T follicular helper cell (primary cell): ENCODE measurements at places on chromosomes 12 and 14.

DNA sequence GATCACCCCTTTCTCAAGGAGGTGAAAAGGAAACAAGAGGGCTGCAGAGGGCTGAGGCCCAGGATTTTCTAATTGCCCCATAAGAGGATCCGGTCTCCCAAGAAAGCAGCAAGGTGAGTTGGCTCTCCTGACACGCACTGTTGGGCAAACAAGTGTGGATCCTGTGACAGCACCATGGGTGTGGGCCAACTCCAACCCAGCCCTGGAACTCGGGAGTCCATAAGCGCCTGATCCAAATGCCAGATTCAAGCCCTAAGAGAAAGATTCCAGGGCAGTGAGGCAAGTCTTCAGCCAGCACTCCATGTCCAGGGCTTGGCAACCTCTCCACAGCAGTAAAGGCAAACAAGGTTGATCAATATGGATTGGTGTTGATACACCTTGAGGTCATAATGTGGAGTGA lies 33.1 kb downstream of the KCNA5 start:
- no peak for DNase-seq

GRCh38 chr12:12606781-12607589 lies 4.7 kb upstream of the CREBL2 start:
- DNase-seq: no peak

- no peak for DNase-seq
Observed at GRCh38 chr14:105193916-105194782, 13.0 kb upstream of the NUDT14 start.

- no peak for DNase-seq
Observed at GRCh38 chr14:96711559-96712267, 85.5 kb upstream of the VRK1 start.

GRCh38 chr12:29858270-29858786 lies 74.6 kb upstream of the TMTC1 start:
- no peak for DNase-seq

- no peak for DNase-seq
Observed at GRCh38 chr12:53115112-53115890, 12.0 kb downstream of the SOAT2 start.

DNA sequence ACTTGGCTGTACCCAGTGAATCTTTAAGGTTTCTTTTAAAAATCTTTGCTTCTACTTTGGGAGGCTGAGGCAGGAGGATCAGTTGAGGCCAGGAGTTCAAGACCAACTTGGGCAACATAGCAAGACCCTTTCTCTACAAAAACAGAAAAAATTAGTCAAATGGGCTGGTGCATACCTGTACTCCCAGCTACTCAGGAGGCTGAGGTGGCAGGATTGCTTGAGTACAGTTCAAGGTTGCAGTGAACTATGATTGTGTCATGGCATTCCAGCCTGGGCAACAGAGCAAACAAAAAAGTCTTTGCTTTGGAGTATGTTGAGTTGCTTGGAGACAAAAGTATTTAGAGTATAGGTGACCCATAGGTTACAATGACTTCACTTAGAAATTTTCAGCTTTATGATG lies 6.2 kb upstream of the DDX55 start:
- DNase-seq: no peak

GRCh38 chr14:26032348-26032747 lies 565.5 kb downstream of the NOVA1 start:
- no peak for DNase-seq

GRCh38 chr14:26056036-26056616 lies 541.7 kb downstream of the NOVA1 start:
- no peak for DNase-seq

- no peak for DNase-seq
Observed at GRCh38 chr12:131525795-131526508, 184.9 kb upstream of the SFSWAP start.

DNA sequence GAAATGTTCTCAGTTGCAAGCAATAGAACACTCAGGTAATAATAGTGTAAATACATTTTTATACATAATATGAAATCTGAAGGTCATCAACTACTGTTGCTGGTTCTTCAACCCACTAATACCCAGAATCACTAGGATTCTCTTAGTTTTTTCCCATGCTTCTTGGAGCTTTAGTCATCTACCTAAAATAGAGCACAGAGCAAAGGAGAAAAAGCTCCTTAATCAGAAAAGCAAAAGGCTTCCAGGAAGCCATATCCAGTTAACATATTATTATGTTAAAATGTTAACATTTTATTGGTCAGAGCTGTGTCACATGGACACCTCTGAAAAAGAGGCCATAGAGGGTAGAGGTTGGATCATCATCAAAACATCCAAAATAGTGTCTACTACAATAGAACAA lies 57.0 kb downstream of the CCER1 start:
- DNase-seq: no peak

DNA sequence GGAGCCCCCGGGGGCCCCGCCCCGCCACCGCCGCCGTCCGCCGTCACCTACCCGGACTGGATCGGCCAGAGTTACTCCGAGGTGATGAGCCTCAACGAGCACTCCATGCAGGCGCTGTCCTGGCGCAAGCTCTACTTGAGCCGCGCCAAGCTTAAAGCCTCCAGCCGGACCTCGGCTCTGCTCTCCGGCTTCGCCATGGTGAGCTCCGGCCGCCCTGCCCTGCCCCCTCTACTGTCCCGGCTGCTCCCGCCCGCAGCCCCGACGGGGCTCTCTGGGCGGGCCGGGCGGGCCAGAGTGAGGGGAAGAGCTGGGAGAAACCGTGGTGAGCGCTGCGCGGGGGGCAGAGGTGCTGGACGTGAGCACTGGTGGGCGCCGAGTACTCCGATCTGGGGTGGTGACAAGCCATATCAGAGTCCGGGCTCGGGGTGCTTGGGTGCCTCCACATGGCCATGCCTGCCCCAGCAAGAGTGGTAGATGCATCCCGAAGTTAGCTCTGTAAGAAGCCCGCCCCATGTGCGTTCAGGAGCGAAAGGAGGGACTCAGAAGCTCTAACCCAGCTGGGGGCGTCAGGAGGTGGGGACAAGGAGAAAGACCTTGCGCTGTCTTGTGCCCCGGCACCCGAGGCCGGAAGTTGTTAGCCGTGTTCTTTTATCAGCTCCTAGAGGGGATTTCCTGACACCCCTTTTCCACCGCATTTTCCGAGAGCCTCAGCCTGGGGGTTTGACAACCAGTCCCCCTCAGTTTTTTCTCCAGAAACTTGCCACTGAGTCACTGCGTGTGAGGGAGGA lies 717 bp downstream of the ORAI1 start:
- DNase-seq: peak; percentile 74

- no peak for DNase-seq
Observed at GRCh38 chr12:78396538-78396937, 468.0 kb upstream of the SYT1 start.

DNA sequence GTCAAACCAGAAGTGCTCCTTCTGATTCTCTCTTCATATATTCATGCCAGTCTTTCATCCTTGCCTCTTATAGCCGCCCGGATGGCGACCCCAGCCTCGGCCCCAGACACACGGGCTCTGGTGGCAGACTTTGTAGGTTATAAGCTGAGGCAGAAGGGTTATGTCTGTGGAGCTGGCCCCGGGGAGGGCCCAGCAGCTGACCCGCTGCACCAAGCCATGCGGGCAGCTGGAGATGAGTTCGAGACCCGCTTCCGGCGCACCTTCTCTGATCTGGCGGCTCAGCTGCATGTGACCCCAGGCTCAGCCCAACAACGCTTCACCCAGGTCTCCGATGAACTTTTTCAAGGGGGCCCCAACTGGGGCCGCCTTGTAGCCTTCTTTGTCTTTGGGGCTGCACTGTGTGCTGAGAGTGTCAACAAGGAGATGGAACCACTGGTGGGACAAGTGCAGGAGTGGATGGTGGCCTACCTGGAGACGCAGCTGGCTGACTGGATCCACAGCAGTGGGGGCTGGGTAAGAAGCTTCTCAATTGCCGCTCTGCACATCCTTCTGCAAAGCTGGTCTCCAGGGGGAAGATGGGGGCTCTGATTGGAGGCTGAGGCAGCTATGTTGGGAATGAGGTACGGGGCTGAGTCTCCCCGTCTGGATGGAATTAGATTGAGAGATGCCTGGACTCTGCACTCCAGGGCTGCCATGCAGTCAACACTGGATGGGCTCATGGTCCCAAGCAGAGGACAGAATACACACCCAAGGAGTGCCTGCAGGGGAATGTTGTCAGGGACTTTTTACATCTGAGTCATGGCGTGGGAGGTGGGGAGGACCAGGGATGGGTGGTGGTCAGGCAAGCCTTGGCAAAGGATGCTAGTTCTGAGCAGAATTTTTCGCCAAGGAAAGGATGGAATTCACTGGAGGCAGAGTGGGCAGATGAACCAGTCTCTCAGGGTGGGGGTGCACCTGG lies 1.3 kb downstream of the BCL2L2 start:
- no peak for DNase-seq

DNA sequence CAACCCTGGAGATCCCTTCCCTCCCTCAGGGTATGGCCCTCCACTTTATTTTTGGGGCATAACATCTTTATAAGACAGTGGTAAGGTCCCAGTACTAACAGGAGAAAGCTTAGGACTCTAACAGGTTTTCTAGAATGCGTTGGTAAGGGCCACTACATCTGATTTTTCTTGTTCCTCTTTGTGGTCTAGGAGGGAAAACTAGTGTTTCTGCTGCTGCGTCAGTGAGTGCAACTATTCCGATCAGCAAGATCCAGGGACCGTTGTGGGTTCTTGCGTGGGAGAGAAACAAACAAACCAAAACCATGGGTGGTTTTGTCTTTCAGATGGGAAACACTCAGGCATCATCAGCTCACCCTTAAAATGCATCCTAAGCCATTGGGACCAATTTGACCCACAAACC lies 123.6 kb upstream of the SLC16A7 start:
- DNase-seq: no peak

DNA sequence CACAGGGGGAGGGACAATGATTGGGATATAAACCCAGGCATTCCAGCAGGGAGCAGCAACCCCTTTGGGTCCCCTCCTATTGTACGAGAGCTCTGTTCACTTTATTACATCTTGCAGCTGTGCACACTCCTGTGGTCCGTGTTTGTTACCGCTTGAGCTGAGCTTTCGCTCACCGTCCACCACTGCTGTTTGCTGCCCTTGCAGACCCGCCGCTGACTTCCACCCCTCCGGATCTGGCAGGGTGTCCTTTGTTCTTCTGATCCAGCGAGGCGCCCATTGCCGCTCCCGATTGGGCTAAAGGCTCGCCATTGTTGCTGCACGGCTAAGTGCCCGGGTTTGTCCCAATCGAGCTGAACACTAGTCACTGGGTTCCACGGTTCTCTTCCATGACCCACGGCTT lies 64.1 kb downstream of the E2F7 start:
- DNase-seq: no peak

- DNase-seq: no peak
Observed at GRCh38 chr12:53577941-53578352, 48.2 kb downstream of the ATF7 start.

GRCh38 chr12:27696293-27696652 lies at the start of gene REP15:
TSS of gene REP15 (plus strand) at chr12:27696447. CDS start at chr12:27696563, 116 bp downstream.
- no peak for DNase-seq

DNA sequence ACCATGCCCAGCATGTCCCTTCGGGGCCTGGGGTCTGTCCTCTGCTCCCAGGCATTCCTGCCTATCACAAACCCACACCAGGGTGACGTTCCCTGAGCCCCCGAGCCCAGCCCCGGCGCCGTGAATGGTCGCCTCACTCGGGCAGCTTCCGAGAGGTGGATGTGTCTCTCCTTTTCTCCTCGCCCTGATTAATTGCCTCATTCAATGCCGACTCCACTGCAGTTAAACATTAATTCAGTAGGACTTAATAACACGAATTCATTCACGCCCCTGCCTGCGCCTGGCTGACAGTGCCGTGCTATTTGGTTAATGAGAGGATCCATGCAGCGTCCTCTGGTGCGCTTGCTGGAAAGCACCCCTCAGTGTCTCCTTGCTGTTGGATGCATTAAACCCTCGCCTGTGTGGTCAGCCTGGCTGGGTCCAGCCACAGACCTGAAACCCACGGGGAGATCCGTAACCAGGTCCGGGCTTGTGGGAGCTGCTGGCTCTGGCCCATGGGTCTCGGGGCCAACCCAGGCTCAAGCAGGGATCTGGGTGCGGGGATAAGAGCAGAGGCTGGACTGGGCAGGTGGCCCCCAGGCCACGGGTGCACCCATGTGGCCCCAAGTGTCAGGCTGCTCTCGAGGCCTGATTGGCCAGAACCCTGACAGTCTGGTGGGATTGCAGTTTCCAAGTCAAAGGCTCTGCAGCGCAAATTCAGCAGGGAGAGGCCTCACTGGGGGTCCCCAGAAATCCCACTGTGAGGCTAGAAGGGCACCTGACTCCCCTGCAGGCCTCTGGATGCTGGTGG lies 55.4 kb downstream of the FBRSL1 start:
- DNase-seq: no peak

- DNase-seq: no peak
Observed at GRCh38 chr12:94265966-94266745, 117.8 kb downstream of the PLXNC1 start.

- DNase-seq: no peak
Observed at GRCh38 chr12:28424965-28425364, 234.7 kb downstream of the CCDC91 start.

DNA sequence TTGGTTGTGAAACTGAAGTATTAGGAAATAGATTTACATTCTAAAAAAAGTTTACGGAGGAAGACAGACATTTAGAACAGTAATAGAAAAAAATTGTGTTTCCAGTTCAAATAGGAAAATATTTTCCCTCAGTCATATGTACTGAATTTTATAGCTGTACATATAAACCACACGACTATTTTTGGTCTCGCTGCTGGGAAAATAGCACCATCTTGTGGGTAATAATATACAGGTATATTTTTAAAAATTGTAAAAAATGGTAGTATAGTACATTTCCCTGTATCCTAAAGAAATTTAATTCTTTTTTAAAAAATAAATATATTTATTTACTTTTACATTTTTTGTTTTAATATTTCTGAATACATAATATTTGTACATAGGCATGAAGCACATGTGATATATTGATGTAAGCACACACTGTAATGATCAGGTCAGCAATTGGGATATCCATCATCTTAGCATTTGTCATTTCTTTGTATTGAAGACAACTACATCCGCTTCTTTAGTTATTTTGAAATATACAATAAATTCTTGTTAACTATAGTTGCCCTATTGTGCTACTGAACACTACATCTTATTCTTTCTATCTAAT lies 168.6 kb downstream of the ALX1 start:
- no peak for DNase-seq

DNA sequence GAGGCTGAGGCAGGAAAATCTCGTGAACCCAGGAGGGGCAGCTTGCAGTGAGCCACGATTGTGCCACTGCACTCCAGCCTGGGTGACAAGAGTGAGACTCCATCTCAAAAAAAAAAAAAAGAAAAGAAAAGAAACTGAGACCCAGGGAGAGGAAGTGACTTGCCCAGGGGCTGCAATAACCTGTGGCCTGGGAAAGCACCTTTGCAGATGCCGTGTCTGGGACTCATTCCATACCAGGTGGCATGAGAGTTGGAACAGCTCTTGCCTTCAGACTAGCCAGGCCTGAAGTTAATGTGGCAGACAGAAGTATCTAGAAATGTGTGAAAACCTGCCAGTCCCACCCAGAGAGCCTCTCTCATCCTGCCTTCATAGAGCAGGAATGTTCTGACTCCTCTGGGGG lies 65.4 kb downstream of the PHETA1 start:
- DNase-seq: no peak

DNA sequence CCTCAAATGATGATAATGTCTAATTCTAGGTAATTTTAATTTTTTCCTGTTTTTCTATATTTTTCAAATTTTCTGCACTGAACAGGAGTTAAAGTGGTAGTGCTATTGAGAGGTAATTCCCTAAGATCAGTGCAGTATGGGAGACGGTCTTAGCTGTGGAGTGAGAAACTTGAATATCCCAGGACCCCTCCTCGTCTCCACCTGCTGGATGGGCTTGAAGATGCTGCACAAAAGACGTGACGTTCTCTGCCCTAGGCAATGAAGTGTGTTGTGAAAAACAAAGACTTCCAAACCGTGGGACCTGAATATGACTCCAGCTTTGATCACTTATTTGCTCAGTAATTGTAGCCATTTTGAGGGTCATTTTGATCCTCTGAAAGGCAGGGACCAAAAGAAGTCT lies 298.1 kb downstream of the VRK1 start:
- no peak for DNase-seq
